ENCODE measurements at places on chromosomes 2 and 18.

DNA sequence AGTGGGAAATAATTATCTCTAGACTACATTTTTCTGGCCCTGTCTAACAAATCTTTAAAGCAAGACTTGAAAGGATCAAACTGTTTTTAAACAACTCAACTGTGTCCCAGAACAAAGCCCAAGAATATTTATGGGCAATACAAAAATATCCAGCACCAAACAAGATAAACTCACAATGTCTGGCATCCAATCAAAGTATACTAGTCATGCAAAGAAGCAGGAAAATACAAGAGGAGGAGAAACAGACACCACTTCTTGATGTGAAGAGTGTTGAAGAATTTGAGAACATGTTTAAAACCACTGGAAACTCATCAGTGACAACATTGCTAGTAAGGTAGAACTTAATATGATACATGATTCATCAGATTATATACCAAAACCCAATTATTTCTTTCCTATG is 66.1 kb upstream of the CDC42EP3 start:
- DNase-seq, result no peak

GRCh38 chr18:32366586-32367538 is 103.8 kb downstream of the GAREM1 start:
- DNase-seq, result no peak

- no peak for DNase-seq
These were observed 599.9 kb upstream of the NXPH2 start for GRCh38 chr2:139380051-139380450.

- DNase-seq, result no peak
These were observed 50.3 kb upstream of the B3GNT2 start for GRCh38 chr2:62145478-62146100.

GRCh38 chr2:42339191-42339912 is 21.7 kb downstream of the COX7A2L start:
- no peak for DNase-seq

DNA sequence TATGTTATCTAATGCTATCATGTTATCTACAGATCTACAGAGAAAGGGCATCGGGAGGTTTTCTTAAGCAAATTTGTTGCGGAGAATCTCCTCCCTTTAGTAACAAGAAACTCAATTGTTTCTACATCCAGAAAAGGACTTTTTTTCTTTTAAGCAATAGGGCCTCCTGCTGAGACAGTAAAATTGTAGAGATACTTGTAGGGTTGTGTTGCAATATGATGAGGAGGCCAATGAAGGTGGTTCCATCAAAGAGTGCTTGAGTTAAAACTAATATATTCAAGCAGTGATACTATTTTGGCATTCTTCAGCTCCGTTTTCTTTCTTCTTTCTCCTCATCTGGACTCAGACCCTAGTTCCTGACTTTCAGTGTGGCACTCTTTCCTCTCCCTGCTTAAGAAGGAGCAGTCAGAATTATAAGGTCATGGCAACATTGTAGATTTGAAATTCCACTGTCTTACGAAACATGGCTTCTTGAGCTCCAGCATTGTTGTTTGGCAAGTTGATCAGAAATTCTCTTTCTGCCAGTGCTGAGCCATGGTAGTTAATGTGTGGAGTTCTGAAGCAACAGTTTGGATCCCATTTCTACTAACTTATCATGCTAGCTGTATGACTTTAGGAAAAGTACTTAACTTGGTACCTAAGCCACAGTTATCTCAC is 202.0 kb upstream of the SLC14A2 start:
- no peak for DNase-seq

GRCh38 chr2:14759082-14759481 is 126.6 kb downstream of the LRATD1 start:
- no peak for DNase-seq

- peak; percentile 27 for DNase-seq
These were observed 19.2 kb downstream of the DAW1 start for GRCh38 chr2:227890495-227891079.

GRCh38 chr2:33380001-33380609 is 96.3 kb upstream of the RASGRP3 start:
- DNase-seq, result no peak

DNA sequence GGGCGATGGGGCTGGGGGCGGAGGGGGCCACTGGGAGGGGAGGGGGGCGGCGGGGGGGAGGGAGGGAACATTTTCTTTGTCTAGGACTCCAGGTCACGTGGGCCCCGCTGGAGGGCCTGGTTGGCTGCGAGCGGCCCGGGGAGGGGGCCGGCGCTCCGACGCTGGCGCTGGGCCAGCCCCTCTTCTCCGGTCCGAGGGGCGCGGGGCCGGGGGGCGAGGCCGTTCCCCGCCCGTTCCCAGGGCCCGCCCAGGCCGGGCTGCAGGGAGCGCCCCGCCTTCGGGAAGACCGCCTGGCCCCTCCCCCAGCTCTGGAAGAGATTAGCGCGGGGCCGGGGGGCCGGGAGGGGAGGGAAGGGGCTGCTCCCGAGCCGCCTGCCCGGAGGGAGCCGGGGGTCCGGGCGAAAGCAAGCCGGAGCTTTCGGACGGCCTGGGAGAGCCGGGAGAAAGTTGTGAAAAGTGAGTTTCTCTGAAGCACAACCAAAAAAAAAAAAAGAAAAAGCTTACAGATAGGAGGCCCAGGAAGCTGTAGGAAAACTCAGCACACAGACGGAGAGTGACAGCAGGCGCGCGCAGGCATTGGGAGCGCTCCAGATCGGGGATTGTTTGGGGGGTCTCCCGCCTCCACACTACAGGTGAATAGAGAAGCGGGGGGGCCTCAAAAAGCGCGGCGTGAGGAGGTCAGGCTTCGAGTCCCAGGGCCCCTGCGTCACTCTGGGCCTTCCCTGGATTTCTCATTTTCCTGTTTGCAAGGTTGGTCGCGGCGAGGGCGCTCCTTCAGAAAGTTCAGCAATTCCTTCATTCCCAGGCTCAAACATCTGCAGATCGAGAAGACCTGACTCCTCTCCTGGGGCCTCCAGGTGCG is 84.1 kb upstream of the POMC start:
- DNase-seq, result no peak

DNA sequence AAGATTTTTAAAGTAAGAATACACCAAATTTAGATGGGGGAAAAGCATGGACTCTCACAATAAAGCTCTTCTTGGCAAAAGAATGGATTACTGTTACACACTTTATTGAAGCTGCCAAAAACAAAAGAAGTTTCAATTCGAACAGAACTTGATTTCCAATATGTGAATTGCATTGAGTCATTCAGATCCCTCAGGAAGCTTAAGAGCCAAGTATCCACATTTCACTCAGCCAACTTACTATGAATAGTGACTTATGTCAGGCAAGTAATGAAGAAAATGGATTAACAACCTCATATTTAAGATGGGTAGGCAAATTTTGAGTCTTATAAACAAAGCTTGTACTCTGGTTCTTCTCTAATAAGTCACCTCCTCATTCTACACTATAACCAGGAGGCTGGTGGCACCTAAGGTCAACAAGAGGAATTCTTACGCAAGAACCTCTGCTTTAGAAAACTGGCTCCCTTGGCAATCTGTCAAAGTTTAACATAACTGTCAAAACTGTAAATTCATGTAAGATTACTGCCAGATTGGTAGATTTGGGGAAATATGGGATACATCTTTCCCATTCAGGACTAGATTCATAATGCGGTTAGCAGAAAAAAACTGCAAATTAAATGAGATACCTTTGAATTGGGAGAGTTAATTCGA is 6.0 kb downstream of the HADHA start:
- DNase-seq, result no peak

DNA sequence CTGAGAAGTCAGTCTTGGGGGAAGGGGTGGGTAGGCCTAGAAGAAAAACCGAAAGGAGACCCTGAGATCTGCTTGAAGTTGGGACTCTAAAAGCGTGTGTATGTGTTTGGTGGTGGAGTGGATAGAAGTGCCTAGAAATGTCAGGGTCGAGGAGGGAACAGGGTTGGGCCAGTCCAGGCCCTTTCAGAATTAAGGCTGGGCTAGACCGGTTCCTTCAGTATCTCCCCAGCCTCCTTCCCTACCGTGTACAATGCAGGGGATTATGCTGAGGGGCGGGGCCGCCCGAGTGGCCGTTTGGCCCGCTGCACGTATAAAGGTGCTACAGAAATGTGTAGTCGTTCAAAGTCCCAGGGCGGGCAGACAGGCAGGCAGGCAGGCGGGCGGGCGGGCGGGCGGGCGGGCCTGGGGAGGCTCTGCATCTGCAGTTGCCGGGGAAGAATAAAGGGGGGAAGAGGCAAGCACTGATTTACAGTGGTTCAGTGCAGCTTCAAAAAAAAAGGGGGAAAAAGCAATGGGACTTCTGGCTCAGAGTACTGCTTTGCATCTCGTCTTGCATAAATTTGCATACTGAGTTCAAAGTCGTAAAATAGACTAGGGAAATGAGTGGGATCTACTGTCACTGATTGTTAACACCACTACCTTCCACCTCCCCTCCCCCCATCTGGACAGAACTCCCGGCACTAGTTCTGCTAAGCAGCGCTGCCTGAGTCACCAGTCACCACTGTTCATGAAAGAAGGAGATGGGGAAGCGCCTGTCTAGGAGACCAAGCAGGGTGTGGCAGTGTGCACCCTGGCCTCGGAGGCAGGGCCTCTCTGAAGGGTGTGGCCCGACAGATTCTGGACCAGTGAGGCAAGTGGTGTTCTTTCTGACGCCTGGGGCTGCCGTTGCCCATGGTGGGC is 3.6 kb downstream of the IGFBP2 start:
- DNase-seq, result peak; percentile 48

- peak; percentile 29 for DNase-seq
These were observed 367 bp upstream of the ZNF236 start for GRCh38 chr18:76821875-76822505.

DNA sequence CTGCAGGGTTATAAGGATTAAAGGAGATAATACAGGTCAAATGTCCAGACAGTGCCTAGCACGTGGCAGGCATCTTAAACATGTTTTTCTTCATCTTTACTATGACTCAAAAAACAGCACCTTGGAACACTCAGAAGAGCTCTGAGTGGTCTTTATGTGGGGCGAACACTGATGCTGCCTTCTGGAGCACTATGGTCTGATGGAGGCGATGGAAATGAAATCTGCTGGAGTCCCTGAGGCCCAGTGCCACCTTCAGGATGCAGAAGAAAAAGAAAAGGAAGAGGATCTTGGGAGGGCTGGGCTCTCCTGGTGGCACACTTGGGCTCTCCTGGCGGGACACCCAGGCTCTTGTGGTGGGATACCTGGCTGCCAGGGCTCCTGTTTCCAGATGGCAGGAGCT is 171.8 kb downstream of the EIPR1 start:
- no peak for DNase-seq

DNA sequence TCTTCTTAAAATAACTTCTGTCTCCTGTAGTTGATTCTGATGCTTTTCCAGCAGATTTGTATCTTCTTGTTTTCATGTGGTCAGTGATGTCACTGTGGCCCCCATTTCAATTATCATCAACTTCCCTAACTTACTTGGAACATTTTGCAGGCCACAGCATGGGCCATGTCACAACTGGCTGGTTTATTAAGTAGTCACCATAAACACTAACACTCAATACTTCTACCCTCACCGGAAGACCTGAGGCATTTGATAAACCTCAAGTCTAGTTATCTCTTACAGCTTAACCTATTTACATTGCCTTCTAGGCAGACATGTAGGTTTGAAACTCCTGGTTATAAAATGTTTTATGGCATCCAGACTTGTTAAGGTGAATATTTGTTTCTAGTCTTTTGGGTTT is 37.4 kb upstream of the PROKR1 start:
- DNase-seq, result no peak

DNA sequence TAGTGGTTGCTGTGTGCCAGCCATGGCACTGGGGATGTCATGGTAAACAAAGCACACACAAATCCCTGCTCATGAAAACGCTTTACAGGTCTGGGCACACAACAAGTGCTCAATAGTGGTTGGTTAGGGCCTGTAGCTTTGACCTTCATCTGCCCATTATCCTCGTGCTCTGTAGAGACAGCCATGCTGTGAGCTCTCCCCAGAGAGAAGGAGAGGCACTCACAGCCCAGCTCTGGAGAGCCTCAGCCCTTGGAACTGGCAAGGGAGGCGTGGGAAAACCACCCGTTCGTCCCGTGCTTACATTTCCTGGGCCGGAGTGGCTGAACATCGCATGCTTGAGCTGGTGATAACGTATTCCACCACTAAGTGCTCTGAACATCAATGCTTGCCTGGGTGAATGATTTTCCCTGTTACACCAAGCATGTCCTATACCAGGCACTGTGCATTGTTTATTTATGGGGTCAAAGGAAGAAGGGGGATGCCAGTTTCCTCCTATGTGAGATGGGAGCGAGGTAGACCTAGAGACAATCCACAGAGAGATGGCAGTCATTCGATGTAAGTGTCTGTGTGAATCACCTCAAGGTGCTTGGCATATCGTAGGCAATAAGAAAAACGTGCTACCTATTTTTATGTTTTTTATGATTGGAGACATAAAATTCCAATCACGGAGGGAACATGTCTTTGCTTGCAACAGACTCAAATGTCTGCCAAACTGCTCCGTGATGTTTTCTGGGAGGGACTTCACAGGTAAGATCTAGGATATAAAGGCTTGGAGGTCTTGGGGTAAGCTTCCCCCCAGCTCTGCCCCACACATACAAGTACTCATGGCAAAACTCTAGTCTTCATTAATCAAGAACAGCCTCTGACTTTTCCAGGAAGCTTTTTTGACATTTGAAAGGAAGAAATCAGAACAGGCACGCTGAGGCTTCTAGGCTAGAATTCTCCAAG is 75.5 kb downstream of the DDX1 start:
- DNase-seq, result no peak
